ENCODE measurements at places on chromosomes 11 and 22.

GRCh38 chr11:61545341-61545740 lies 35.5 kb downstream of the SYT7 start:
- DNase-seq, result no peak

DNA sequence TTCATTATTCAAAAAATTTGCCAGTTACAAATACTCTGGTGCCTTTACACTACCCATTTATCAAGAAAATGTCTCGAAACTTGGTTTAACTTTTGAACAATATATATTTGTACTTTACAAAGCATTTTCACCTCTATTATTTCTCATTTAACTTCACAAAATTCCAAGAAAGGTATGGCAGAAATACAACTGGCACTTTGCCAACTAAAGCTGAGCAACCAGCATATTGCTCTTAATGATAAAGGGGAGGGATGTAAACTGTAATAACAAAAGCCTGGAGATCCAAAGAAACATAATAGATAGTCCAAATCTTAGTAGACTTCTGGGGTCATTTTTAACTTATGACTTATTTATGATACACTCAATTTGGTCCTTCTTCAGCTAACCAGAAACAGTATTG lies 7.7 kb downstream of the PITPNB start:
- DNase-seq, result no peak

- no peak for DNase-seq
Measured at GRCh38 chr22:47773635-47774034, 1011.2 kb downstream of the TBC1D22A start.

GRCh38 chr11:17538731-17539130 lies 5.5 kb downstream of the USH1C start:
- DNase-seq, result no peak

GRCh38 chr11:129947474-129947873 lies 52.1 kb upstream of the NFRKB start:
- DNase-seq, result no peak

GRCh38 chr11:95821640-95822039 lies 31.3 kb downstream of the CEP57 start:
- no peak for DNase-seq

DNA sequence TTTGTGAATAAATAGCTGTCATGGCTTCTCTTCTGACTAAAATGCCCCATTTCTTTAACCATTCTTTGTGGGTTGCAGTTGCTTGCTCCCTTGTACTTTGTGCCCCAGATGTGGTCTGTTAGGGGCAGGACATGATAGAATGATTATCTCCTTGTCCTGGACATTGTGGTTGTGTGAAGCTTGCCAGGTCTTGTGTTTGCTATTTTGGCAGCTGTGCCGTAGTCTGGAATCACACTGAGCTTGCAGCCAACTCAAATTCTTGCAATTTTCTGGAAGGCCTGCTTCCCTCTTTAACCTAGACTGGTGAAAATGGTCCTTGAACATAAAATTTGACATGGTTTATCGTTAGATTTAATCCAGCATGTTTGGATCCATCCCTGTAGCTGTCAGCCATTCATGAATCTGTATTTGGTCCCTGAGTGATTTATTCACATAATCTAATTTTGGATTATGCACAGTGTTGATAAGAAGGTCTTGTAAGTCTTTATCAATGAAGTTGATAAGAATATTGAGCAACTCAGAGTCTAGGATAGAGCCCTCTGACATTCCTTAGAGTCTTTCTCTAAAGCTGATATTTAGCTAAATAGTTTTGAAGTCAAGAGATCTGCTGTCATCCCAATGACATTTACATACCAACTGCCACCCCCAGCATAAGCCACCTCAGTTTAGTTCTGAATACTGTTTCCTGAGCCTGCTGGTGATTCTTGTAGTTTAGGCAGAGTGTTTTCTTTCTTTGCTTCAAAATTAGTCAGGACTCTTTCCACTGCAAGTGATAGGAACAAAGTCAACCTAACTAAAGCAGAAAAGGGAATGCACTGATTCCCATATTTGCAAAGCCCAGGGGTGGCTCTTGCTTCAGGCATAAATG lies 9.8 kb downstream of the SPON1 start:
- no peak for DNase-seq

DNA sequence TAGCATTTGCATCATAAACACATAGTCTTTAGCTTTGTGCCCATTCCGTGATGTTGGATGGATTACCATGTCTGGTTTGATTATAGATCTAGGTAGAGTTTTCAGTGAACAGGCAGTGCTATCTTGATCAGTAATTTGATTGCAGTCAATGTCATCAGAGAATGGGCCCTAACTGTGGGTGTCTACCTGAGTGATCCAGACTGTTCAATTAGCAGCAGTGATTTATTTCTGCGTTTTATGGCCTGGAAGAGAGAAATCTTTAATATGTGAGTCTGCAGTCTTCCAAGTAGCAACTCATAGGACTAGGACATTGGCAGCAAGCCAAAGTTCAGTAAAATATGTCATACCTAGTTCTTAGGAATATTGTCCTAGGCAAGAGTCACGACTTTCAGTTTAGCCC lies 80.3 kb downstream of the CASP12 start:
- no peak for DNase-seq

- no peak for DNase-seq
Measured at GRCh38 chr11:10274726-10275125, 19.3 kb downstream of the SBF2 start.

- no peak for DNase-seq
Measured at GRCh38 chr11:115297330-115297729, 206.9 kb downstream of the CADM1 start.

GRCh38 chr22:49784630-49784971 lies 43.1 kb downstream of the BRD1 start:
- no peak for DNase-seq

GRCh38 chr22:17779286-17780115 lies 5.2 kb upstream of the BID start:
- no peak for DNase-seq

DNA sequence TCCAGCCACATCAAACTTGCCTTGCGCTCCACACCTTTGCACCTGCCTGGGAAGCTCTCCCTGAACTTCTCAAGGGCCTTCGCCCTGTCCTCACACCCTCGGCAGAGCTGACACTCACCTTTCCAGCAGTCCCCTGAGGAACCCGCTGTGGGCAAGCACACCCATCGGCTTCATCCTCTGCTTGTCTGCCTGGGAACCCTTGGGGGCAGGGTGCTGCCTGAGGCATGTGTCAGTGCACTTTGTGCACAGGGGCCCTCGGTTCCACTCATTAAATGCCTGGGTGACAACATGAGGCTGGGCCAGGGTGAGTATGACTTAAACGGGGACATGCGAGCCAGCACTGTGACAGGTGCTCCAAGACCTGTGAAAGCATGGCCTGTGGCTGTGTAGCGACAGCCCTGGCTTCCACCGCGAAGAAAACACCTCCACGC lies 2.6 kb upstream of the LRFN4 start:
- no peak for DNase-seq

- no peak for DNase-seq
Measured at GRCh38 chr11:45303316-45303715, 17.2 kb upstream of the SYT13 start.

GRCh38 chr22:36486619-36487384 lies 5.4 kb upstream of the TXN2 start:
- no peak for DNase-seq

DNA sequence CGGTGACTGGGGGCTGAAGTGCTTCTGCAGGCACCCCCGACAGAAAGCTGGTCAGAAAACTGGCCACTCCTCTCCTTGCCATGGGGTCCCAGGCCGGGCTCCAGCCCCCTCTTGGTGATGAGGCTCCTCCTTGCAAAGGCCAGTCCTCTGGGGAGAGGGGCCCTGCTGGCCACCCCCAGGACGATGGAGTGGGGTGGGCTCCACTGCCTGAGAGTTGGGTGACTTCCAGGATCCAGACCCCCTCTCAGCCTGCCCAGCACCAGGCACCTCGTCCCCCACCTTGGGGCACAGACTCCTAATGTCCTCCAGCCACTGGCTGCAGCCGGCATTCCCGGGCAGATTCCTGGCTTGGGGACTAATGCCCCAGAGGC lies 441 bp upstream of the RPS6KA4 start:
- no peak for DNase-seq

GRCh38 chr11:64443001-64443400 lies 84.0 kb downstream of the RPS6KA4 start:
- DNase-seq, result no peak

- DNase-seq, result no peak
Measured at GRCh38 chr11:47641600-47642098, 710 bp downstream of the MTCH2 start.

DNA sequence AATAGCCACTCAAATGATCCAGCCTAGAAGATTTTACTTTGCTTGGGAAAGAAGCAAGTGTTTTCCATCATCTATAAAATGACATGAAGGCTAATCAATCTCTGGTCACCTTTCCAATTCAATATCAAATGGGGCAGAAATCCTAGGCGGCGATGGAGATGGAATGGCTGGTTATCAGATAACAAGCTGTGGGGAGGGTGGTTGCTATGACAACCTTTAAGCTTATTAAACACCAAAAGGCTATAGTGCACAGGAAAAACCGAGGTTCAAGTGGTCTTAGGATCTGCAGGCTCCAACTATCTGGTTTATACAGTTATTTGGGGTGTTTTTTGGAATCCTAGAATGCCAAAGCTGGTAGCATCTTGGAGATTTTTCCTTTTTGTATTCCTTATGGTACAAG lies 13.9 kb upstream of the BSX start:
- no peak for DNase-seq

DNA sequence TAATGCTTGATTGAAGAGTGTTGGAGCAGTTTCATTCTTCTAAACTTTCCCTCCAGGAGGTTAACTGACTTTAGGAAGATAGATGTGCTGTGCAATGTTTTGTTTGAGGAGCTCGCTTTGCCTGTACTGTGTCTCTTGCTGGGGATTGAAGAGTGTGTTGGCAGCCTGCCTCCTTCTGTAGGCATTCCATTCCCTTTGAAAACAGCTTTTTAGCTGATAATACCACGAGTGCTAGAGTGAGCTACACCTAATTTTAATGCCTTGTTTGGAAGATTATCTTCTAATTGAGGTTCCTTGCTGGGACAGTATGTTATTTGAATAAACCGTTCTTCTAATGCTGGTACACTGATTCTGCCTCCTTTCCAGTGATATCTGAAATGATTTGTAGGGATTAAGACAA lies 7.2 kb downstream of the DDX10 start:
- DNase-seq, result no peak

- no peak for DNase-seq
Measured at GRCh38 chr11:116960930-116961329, 123.5 kb upstream of the APOA1 start.

GRCh38 chr11:110809417-110810199 lies 97.4 kb upstream of the ARHGAP20 start:
- no peak for DNase-seq

- DNase-seq, result no peak
Measured at GRCh38 chr11:44728491-44728910, 1.7 kb downstream of the TSPAN18 start.

GRCh38 chr22:43498856-43499253 lies 87.0 kb downstream of the MPPED1 start:
- DNase-seq, result no peak

Data from stimulated activated CD4-positive, alpha-beta T cell treated with anti-CD3 and anti-CD28 coated beads, TNF-alpha, amount 100 ng/mL, for 4 hours (primary cell).